Tibial artery (tissue), 4 donors: ENCODE measurements at places on chromosomes 13 and 19.
A peak's percentile ranks its signal among the peaks of the same experiment; 100 is the strongest.

DNA sequence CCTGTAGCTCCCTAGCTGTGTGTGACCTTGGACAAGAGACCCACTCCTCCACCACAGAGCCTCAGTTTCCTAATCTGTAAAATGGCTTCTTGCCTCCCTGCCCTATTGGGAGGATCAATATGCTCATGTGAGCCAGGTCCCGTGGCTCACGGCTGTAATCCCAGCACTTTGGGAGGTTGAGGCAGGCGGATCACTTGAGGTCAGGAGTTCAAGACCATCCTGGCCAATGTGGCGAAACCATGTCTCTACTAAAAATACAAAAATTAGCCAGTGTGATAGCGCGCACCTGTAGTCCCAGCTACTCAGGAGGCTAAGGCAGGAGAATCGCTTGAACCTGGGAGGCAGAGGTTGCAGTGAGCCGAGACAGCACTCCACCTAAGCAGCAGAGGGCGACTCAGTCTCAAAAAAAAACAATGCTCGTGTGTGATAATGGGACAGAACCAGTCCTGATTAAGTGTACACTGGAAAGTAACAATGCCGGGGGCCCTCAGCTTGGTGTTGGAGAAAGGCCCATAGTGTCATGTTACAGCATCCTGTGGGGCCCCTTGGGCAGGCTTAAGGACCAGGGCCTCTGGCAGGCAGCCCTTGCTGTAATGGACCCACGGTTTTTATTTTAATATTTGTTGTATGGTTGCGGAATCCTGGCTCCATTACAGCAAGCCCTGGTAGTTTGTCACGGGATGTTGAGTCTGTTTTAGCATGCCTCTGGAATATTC, 6.8 kb downstream of the RPS11 start:
- peak; percentile 39 for DNase-seq

- DNase-seq, result no peak
These were observed 412.2 kb upstream of the KLHL1 start for GRCh38 chr13:70520275-70521036.

DNA sequence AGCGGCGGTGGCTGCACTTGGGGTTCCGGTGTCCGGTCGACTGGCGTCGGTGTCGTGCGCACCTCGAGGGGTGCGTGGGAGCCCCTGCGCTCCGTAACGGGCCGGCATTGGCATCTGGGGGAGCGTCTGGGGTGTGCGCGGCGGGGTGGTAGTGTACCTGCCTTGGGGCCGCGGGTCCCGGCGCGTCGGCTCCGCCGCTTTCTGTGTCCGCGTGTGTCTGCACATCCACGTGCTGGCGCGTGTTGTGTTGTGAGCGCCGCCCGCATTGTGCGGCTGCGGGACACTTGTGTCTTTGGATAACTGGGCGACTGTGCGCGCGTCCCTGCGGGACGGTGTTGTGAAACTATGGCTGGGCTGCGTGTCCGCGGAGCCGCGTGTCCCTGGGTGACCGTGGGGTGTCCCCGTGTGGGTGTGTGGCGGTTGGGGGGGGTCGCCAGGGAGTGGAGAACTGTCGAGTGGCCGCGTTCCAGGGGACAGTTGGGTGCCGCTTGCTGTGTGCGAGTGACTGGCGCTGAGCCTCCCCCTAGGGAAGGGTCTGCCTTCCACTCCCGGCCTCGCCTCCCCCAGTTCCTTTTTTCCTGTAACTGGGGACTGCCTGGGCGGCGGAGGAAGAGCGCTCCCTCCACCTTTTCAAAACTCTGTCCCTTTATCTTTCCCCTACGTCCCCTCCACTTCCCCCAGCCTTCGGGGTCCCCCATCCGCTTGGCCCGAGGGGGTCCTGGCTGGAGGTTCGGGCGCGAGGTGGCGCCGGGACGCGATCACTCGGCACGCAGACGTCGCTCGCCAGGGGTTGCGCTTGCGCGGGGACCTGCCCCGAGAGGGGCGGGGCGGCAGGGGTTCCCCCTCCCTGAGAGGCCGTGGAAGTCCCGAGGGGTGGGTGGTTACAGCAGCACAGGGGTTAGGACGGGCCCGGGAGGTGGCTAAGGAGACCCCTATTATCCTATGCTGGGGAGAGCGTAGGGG, 5.7 kb upstream of the NFIC start:
- peak; percentile 78 for DNase-seq

GRCh38 chr13:22176968-22177520, 506.2 kb downstream of the FGF9 start:
- no peak for DNase-seq

- DNase-seq, result no peak
These were observed 77.0 kb downstream of the KDM4B start for GRCh38 chr19:5045956-5046338.

DNA sequence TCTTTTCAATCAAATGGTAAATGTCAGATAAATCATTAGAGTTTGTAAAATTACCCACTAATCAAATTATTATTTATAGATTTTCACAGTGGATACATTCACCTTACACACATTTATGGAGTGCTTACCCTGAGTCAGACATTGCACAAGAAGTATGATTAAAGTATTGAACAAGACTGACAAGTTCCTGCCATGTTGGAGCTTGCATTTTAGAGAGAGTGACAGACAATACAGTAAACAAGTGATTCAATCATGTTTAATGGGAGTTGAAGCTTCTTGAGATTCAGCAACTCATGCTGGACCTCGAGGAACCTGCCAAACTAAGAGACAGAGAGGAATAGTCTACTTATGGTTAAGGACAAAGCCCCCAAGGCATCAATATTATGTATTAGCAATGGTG, 487.8 kb downstream of the PCDH17 start:
- DNase-seq, result no peak

- no peak for DNase-seq
These were observed 470.7 kb downstream of the ZNF536 start for GRCh38 chr19:30842926-30843325.

DNA sequence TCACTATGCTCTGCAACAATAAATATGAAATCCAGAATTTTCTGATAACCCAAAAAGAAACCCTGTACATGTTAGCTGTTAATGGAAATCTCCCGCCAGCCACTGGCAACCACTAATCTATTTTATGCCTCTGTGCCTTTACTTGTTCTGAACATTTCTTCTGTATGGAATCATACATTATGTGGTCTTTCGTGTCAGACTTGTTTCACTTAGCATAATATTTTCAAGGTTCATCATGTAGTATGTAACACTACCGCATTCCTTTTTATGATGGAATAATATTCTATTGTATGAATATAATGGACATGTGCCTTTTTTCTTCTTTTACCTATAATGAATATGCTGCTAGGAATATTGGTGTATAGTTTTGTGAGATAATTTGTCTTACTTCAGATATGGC, 1123.3 kb downstream of the EFNB2 start:
- DNase-seq, result no peak

- no peak for DNase-seq
These were observed 84.4 kb downstream of the FAM216B start for GRCh38 chr13:42865768-42866102.

DNA sequence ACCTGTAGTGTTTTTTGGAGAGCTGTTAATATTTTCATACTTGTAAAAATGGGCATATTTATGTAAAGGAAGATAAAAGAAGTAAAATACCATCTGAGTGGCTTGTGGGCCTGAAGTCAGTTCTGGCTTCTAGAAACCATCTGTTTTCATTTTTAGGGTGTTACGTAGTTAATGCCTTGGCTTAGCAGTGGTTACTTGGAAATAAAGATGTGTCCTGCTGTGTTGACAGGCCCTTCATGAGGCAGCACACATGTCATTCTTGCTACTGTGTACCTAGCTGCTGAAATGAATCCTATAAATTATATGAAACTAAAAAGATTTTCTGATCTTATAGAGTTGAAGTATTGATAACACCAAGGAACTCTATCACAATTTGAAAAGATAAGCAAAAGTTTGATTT, 16.0 kb downstream of the ILF3 start:
- DNase-seq, result no peak

DNA sequence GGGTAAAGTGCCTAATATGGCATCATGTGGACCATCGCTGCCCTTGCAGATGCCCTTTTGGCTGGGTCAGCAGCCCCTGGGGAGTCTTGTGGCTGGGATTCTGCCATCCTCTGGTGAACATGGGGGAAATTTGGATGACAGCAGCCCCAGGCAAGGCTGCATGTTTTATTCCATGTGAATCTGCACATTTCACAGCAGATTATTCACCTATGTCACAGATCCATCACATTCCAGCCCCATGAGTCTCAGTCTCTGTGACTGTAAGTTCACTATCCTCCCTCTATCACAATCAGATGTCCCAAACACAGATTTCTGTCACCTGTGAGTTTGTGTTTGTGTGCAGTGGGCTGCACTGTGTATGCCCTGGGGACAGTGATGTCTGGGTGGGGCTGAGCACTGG, 36.8 kb upstream of the PSG9 start:
- DNase-seq, result no peak

DNA sequence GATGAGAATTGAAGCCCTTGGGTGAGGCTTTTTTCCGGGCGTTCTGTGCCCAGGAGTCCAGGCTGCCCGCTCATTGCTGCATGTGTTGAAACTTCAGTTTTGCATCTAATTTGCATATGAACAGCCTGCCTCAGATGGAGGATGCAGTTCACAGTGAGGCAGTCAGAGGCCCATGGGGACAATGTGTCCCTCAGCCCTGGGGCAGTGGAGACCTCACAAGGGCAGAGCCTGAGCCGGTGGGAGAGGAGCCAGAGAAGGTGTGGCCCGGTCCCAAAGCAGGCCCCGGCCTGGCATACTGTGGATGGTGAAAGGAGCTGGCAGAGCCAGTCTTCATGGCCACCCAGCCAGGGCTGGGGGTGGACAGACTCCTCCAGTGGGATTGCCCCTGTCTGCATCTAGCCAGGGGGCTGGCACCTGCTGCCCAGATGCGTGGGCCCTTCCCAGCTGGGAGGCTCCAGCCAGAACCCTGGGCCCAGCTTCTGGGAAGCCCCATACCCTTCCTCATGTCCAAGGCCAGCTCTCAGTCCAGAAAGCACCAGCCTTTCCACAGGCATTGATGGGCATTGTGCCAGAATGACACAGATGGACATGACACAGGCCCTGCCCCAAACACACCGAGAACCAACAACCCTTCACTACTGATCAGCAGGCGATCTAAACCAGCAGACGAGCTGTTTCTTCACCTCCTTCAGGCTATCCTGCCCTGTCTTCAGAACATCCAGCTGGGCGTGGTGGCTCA, 32.9 kb upstream of the KCTD15 start:
- no peak for DNase-seq

DNA sequence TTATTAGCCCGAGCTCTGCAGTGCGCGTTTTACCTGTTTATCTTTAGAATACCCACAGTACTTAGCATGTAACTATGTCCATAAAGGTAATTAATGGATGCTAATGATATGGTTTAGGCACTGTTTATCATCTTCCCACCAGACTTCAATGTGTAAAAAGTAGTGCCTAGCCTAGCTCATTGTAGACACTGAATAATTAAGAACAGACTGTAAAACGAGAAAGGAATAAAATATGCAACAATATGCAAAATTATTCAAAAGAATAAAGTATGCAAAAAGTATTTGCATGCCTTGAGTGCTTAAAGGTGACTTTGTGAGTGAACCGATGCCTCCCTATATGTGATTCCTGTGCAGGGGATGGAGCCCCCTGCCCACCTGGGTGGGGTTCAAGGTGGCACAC, 35.7 kb upstream of the RNF113B start:
- DNase-seq, result no peak

DNA sequence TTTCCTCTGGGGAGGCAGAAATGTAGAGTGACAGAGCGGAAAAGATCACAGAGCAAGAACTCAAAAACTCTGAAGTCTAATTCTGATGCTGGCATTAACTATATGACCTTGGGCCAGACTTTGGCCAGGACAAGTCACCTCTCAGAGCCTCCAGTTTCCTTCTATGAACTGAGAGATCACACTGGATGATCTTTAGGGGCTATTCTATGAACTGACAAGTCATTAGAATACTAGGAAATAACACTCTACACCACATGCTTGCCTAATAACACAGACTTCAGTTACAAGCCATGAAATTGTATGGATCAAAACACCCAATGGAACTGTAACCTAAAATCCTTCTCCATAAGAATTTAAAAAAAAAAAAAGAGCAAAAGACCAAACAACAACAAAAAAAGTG, 16.9 kb downstream of the SLC25A30 start:
- no peak for DNase-seq

- no peak for DNase-seq
These were observed 45.6 kb upstream of the RAP2A start for GRCh38 chr13:97388373-97388772.

DNA sequence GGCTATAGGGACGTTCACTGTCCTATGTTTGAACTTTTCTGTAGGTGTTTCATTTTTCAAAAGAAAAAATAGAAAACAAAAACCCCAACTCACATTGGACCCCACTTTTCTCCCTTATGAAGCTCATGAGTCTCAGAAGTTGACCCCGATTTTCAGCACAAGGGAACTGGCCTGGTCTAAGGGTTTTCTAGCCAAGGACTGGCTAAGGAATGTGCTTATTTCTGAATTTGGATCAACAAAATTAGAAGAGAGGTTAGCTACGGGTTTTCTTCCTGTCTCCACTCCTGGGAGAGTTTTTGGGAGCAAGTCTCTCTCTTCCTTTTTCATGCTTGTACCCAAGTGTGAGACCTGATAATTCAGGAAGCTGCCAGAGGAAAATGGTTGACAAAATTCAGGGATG, 453.2 kb downstream of the KLF12 start:
- DNase-seq, result no peak

DNA sequence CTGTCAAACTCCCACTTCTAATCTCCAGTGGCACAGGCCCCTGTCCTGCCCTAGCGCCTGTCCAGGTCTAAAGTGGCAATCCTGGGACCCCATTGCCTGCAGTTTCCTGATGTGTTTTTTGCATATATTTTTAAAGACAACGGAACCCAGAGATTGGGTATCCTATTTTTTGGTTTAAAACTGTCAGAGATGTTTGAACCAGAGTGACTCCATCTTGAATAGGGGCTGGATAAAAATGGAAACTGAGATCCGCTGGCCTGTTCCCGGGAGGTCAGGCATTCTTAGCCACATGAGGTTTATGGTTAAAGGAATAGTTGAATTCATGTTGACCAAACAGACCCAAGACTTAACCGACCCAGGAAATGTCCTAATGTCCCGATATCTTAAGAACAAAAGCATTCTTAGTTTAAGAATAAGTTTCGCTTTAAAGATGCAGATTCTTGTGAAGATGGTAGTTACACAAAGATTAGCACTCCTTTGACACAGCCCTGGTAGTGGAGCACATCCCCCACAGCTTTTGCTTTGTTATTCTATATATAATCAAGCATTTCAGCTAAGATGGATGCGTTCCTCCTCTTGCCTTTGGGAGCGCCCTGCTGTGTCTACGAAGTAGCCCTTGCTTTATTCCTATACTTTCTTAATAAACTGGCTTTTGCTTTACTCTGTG, 332.1 kb downstream of the UQCRFS1 start:
- DNase-seq, result no peak
